ENCODE measurements at places on chromosomes 6 and 20.

DNA sequence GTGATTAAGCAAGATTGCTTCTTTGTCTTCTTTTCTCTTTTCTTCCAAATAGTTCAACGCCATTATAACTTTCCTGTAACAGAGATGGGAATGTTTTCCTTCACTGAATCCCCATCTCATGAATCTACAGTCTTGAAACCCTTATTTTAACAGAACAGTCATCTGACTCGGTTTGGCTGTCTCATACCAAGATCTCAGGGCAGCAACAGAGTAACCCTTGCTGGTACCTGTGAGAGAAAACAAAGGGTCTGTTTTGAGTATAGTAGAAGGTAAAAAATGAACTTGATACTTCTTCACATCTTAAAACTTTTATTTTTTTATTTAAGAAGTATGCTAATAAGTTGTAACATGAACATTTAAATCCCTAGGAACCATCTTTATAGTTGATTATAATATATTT is 19.6 kb upstream of the DSE start:
- DNase-seq, result no peak

DNA sequence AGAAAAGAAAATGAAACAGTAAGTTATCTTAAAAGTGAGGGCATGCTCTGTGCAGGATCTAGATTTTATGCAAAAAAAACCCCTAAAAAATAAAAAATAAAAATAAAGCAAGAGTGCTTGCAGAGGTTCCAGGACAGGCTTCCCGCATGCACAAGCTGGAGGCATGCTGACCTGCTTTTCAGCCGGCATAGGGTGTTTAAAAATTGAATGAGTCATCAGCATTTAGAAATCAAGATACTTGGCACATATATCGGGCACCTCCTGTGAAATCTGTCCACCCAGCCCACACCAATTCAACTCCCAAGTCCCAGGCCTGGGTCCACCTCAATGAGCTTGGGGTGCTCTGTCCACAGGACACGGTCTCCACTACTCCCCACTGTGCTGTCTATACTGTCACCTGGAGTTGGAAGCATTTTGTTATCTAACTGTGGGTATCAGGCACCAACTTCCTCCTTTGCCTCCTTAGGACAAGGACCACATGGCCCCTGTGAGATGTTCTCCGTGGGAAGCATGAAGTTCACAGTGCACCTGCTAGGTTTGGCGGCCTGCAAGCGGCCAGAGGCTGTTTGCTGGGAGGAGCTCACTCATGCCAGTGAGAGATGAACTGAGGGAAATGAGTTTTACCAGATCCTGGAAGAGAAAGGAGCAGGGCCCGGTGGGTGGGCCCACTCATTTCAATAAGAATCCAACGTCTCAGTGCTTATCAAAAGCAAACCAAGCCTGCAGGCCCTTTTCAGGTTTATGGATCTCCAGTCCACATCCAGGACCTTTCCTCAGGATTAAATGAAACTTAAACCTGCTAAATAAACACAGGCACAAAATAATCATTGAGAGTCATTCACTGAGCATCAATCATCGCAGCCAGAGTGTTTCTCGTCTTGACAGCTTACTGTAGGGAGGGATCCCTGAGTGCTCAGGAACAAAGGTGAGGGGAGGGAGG is 121.1 kb downstream of the FOXA2 start:
- DNase-seq, result no peak

GRCh38 chr6:36999061-36999750 is 6.2 kb upstream of the FGD2 start:
- no peak for DNase-seq

- DNase-seq, result no peak
Observed at GRCh38 chr6:125781314-125781868, 9.4 kb upstream of the NCOA7 start.

GRCh38 chr6:91590191-91590590 is 1003.3 kb upstream of the MAP3K7 start:
- no peak for DNase-seq

- no peak for DNase-seq
Observed at GRCh38 chr20:7463290-7463689, 477.0 kb downstream of the HAO1 start.

DNA sequence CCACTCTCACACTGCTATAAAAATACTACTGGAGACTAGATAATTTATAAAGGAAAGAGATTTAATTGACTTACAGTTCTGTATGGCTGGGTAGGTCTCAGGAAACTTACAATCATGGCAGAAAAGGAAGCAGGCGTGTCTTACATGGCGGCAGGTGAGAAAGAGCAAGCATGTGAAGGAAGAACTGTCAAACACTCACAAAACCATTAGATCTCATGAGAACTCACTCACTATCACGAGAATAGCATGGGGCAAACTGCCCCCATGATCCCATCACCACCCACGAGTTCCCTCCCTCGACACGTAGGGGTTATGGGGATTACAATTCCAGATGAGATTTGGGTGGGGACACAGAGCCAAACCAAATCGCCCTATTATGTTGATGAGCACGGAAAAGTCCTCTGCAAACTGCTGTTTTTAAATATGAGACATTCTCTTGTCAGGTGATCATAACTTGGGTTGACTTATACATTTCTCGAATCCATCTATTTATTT is 133.5 kb downstream of the AIG1 start:
- DNase-seq, result no peak

DNA sequence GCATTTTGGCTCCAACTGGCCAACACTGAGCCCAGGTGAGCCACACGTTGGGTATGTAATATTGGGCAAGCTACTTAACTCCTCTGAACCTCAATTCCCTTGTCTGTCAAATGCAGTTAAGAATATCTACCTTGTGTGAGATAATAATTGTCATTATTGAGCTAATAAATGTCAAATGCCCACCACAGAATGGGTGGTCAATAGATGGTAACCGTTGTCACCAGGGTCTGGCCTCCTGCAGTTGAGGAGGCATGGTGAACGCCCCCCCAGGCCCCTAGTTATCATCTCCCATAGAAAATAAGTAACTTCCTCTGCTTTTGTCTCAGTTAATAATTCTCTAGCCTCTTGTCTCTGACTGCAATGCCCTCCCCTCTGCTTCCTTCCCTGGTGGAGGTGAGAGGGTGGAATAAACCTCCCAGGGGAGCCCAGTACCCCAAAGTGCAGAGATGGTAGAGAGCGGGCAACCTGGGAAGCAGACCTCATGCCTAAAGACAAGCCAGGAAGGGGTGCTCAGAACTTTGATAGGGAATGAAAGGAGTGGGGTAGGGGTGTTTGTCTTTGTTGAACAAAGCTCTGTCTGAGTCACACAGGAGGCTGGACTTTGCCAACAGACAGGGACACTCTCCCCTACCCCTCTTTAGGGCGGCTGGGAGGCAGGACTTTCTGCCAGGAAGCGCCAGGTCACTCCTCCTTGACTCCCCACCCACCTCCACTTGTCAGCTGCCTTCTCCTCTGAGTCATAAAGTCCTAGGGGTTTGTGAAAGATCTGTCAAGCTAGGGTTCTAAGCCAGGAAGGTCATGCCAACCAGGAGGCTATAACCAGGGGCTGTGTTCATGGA is 1.3 kb upstream of the UNC5CL start:
- no peak for DNase-seq

GRCh38 chr20:13874394-13875157 is 89.7 kb downstream of the NDUFAF5 start:
- no peak for DNase-seq

- DNase-seq, result no peak
Observed at GRCh38 chr6:158488065-158488464, 71.8 kb upstream of the TMEM181 start.

- DNase-seq, result no peak
Observed at GRCh38 chr20:57826666-57827287, 117.0 kb upstream of the PMEPA1 start.

DNA sequence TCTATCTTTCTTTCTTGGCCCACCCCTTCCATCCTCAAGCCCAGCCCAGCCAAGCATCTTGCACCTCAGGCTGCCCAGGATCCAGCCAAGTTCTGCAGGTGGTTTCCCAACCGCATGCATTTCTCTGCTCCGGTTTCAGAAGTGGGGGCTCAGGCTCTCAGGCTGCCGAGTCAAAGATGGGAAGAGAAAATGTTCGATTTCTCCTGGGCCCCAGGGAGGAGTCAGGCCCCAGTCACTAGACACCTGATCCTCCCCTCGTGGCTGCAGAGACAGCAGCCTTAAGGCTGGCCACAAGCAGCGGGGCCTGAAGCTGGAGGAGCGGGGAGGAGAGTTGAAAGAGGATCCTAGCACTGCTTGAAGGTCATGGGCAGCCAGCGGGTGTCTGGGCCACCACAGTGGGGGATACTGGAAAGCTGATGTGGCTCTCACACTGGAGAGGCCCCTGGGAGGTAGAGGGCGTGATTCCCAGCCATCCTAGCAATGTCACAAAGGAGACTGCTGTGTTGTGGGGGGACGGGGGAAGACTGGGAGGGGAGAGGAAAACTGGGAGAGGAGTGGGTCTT is 42.2 kb upstream of the ZFAND3 start:
- DNase-seq, result no peak

DNA sequence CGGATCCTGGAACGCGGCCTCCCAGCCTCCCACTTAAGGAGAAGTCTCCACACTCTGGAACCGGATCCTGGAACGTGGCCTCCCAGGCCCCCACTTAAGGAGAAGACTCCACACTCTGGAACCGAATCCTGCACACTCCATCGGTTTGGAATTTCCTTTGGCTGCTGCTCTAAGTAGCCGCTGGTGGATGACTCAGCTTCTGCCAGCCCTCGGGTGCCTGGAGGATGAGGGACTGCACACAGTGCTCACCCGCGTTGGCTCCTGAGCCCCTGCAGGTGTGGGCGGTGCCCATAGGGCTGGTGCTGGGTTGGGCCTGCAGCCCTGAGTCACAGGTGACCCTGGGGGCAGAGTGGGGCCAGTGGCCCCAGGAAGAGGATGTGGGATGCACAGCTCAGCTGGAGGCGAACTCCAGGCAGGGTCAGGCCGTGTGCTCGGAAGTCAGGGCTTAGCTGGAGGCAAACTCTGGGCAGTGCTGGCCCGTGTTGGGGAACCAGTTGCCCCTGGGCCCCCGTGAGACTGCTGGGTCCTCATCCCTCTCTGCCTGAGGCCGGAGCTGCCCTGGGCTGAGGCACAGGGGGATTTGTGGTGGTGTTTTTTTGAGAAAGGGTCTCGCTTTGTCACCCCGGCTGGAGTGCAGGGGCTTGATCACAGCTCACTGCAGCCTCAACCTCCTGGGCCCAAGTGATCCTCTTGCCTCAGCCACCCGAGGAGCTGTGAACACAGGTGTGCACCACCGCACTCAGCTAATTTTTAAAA is 13.9 kb upstream of the TNFRSF6B start:
- no peak for DNase-seq

- DNase-seq, result no peak
Observed at GRCh38 chr20:5508044-5508443, 191.3 kb upstream of the PROKR2 start.

- DNase-seq, result no peak
Observed at GRCh38 chr6:87241304-87241703, 81.1 kb upstream of the SMIM8 start.
